Stimulated activated CD4-positive, alpha-beta T cell treated with anti-CD3 and anti-CD28 coated beads, Interleukin-1b, Interleukin-23, amount 100 ng/mL, for 1 hour (primary cell): ENCODE measurements at places on chromosomes 11 and 22.

DNA sequence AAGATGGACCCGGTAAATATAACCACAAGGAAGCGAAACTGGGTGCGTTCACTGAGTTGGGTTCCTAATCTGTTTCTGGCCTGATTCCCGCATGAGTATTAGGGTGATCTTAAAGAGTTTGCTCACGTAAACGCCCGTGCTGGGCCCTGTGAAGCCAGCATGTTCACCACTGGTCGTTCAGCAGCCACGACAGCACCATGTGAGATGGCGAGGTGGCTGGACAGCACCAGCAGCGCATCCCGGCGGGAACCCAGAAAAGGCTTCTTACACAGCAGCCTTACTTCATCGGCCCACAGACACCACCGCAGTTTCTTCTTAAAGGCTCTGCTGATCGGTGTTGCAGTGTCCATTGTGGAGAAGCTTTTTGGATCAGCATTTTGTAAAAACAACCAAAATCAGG is 74.4 kb downstream of the NCAPD3 start:
- DNase-seq, result no peak

DNA sequence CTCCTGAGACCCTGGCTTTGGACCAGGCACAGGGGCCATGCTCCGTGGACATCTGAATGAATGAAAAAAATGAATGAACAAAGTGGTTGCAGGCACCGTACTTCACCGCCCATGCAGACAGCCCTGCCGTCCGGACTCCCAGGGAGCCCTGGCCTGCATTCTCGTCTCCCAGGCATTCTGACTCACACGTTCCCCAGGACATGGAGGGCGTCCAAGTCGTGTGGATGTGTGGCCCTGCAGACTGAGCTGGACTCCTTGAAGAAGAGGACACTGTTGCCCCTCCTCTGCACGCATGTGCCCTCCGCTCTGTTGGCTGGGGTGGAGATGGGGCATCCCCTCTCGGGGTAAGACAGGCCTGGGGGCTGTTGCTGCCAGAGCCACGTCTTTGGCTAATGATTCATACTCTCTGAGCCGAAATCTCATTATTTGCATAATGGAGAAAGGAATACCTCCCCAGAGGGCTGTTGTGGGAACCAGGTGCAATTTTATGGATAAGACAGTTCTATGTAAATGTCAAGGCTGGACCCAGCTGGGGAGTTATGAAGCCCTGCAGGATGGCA is 49.7 kb downstream of the RTL6 start:
- no peak for DNase-seq

GRCh38 chr11:86144846-86145245 is 76.0 kb upstream of the PICALM start:
- no peak for DNase-seq

- DNase-seq, result no peak
These were observed 457.0 kb downstream of the NTM start for GRCh38 chr11:131827430-131827829.

- DNase-seq, result no peak
These were observed 276.7 kb upstream of the API5 start for GRCh38 chr11:43035086-43035485.

DNA sequence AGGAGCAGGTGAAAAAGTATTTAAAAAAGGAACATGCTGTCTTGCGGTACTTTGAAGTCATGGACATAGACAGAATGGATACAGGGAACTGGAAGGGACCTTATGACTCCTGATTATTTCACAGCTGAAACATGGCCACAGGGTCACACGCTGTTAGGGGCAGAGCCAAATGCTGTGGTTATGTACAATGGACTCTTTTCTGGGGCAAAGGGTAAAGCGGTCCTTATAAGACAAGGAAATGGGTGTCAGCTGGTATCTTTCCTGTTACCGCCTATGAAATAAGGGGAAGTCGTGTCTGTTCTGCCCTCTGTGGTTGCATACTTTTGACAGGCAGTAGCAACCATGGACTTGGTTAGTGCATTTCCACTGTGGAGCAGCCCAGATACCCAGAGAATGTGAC is 12.8 kb upstream of the ST14 start:
- DNase-seq, result no peak

DNA sequence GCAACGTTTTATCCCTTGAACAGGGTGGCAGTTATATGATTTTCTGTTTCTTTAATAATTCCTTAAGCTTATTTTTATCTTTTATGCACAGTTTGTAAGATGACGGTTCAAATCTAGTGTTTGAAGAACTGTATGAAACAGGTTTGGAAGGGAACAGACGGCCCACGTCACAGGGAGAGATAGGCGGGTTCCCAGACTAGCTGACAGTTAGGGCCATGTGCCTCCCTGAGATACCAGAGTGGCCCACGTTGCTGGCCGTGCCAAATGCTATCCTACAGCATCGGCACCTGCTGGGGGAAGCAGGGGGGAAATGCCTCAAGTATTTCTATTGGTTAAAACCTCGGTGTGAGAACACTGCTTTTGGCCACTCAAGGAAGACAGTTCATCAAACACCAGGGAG is 50.2 kb upstream of the BID start:
- no peak for DNase-seq

- no peak for DNase-seq
These were observed 312.8 kb downstream of the OPCML start for GRCh38 chr11:133219543-133219942.

DNA sequence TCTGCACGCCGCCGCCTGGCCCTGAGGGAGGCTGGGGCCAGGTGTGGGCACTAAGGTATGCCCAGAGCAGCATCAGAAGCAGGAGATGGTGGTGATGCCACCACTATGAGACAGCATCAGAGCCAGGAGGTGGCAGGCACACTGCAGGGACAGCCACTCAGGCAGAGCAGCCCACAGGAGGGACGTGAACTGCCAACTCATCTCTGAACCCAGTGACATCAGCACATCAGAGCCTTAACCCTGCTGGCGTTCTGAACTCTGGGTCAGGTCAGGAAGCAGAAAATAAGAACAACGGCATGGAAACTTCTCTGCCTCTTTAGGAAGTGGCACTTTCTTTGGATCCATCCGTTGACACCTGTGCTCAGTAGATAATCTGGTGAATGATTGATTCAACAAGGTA is 14.7 kb upstream of the IFT27 start:
- no peak for DNase-seq

- DNase-seq, result no peak
These were observed 33.3 kb downstream of the PRDM11 start for GRCh38 chr11:45179686-45180178.

GRCh38 chr11:17575431-17576425 is 28.7 kb downstream of the OTOG start:
- no peak for DNase-seq

DNA sequence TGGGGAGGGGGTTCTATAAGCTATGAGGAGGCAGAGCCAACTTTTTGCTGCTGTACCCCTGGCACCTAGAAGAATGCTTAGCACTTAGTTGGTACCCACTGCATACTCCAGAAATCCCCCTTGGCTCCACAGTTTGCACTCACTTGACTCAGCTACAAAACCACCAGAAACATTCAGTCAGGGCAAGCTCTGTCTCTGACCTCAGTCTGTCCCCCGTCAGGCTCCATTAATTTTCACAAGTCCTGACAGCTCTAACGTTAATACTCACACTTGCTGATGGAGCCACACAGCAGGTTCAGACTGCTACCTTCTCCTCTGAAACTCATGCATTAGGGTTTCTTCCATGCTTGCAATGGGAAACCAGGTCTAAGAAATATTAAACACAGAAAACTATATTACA is 81.7 kb downstream of the MPPED2 start:
- no peak for DNase-seq

DNA sequence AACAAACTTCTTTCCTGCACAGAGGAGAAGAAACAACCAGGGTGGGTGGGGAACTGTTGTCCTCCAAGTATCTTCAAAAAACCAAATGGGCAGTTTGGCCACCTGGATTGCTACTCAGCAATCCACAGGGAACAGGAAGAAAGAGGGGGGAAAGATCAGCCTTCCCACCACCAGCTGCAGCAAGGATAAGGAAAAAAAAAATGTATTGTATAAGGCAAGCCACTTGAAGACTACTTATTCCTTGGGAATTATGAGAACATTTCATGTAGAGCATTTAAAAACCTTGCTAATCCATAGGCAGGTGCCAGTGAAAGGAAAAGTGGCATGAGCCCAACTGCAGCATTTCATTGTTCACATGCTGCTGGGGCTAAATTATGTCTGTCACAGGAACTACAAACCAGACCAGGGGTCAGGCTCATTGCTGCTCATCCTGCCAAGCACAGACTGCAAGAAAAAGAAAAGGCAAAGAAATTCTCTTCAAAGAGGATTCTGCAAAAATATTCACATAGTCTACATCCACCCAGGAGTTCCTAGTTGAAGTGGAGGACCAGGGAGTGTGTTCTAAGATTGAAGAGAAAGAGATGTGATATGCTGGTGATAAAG is 2.2 kb downstream of the RAB30 start:
- no peak for DNase-seq

- no peak for DNase-seq
These were observed 559 bp downstream of the RANBP1 start for GRCh38 chr22:20116376-20116950.

DNA sequence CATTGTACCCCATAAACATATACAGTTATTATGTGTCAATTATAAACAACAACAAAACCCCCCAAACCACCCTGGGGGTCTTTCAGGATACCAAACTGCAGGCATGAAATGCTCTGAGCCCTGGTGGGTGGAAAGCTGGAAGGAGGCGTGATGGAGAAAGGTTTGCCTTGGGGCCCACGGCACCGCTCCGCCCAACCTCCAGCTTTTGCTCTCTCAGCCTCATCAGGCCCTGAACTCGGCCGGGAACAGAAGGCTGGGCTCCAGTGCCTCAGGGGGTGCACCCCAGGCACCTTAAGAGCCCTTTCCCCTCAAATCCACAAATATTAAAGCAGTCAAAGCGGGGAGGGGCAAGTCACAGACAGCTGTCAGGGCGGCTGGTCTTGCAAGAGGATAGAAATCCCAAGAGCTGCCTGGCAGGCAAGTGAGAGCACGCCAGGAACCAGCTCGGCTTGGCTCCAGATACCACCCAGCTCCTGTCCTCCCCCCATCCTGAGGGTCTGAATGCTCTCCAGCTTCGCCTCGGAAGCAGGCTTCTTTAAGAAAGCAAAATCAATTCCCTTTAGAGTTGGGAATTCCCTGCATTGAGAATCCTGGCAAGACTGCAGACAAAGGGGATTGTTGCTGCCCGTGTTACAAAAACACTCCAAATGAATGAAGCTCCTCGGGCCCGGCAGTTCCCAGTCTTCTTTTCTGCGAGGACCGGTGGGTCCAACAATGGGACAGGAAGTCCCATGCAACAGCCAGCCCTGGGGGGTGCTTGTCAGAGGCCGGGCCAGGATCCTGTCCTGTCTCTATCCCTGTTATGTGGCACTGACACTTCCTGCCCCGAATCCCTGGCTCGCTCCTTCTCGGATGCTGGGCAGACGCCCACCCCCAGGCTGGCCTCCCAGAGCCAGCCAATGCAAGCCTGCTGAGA is 80.8 kb downstream of the NAT10 start:
- DNase-seq, result no peak

DNA sequence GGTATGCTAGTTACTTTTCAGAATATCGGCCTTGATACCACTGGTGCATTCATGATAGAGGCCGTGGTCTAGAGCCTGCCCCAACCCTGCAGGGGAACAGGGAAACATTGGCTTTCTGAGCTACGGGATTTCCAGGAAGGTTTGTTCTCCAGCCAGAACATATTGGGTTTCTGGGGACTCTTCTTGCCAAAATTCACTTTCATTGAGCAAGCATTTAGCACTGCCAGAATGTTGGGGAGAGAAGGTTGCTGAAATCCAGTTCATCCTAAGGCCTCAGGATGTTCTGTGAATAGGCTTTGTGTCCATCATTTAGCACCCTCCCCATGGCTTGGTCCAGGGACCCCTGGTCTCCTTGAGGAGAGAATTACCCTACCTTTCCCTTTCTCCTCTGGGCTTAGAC is 36.7 kb downstream of the DRG1 start:
- DNase-seq, result no peak

DNA sequence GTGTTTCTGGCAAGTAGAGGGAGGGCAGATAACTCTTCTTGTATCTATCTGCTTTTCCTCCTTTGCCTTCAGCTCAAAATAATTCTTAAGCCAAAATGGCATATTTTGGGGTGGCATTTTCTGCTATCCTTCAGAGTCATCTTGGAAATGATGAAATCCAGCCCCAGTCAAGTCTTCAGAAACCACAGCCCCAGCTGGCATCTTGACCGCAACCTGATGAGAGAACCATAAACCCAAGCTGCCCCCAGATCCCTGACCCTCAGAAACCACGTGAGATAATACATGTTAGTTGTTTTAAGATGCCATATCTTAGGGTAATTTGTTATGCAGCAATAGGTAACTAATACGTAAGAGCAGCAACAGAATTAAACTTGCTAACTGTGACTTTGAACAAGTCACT is 15.1 kb upstream of the PAMR1 start:
- no peak for DNase-seq

GRCh38 chr11:38254913-38255312 is 1656.9 kb upstream of the RAG2 start:
- no peak for DNase-seq

DNA sequence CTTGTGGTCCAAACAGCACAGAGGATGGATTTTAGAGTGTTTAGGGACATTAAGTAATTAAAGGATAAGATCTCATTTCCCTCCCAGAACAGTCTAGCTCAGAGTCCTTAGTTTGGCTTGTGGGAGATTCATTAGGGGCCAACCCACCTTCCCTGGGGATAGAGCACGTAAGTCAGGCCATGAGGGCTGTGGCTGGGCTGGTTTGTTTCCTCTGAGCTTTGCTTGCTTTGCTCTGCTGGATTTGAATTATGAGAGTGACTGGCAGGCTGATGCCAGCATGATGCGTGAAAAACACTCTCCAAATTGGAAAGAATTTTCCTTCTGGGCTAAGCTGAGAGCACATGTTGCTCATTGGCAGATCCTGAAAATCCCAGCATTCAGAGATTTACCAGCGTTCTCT is 84.7 kb upstream of the HEPHL1 start:
- no peak for DNase-seq

DNA sequence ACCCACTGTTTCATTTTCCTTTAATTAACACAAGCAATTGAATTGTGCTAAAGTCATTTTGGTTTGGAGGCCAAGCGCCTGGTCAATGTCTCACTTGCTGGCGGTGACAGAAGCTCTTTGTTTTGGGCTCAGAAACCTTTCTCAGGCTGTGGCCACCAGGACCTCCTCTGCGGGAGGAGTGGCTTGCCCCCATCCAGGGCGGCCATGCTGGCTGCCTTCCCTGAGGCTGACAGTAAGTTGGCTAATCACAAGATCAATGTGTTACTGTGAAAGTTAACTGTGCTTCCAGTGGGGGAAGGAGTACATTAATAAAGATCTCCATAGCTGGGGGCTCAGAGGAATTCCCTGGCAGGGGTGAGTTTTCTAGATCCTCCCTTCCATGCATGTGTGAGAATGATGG is 1074.5 kb downstream of the NTM start:
- no peak for DNase-seq

GRCh38 chr11:59180168-59180776 is 8.3 kb downstream of the DTX4 start:
- DNase-seq, result no peak
